ENCODE measurements at places on chromosomes 11 and 22.

GRCh38 chr22:10741210-10741609, 4786.8 kb upstream of the OR11H1 start:
- no peak for DNase-seq

GRCh38 chr11:119701591-119702549, 27.1 kb downstream of the NECTIN1 start:
- DNase-seq = no peak

- no peak for DNase-seq
Observed at GRCh38 chr22:37520776-37521191, 1.6 kb upstream of the CARD10 start.

- no peak for DNase-seq
Observed at GRCh38 chr11:79404806-79405205, 36.0 kb downstream of the TENM4 start.

DNA sequence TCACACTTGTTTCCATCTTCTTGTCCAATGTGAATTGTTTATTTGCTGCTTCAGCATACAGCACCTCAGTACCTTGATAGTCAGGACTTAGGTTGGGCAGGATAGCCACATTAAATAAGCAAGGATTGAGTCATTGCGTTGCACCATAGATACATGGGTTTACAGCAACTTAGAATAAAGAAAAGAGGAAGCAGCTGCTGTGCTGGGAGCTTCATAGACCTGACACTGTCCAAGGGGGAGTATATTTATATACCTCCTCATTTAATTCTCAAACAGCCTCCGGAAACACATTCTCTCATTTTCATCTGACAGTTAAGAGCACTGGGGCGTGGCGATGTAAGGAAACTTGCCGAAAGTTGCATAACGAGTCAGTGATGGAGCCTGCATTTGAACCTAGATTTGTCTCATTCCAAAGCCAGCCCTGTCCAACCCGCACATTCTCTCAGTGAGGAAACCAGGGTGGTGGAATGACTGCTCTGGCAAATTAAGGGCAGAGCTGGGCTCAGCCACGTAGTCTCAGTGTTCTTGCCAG, 42.2 kb downstream of the UBASH3B start:
- DNase-seq = no peak

DNA sequence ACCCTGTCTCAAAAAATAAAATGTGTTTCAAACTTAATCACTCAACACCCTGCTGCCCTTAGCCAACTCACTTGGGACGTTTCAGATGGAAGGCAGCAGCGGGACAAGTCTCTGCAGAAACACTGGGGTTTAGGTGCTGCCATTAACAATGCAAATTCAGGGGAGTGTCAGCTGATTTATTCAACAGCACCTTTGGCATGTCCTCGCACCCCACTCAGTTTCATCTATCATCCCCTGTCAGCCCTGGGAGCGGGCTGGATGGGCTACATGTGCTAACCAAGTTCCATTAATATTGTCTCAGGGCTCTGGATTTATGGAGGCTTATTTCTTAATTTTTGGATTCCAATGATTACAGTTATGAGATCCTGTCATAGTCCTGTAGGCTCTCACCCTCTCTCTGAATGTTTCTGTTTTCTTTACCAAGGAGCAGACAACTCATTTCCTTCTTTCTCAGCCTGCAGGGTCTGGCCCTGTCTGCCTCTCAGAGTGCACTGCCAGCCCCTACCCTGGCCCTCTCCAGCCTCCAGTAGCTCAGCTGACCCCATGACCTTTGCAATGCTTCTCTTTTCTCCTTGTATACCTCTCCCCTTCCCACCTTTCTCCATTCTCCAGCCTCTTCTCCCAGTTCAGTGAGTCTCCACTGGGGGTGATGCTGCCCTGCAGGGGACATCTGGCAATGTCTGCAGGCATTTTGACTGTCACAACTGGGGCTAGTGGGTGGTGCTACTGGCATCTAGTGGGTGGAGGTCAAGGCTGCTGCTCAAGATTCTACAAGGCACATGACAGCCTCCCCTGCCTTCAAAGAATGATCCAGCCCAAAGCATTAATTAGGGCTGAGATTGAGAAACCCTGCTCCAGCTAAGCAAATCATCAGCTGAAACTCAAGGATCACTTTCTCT, 79.0 kb downstream of the APIP start:
- DNase-seq = no peak

- no peak for DNase-seq
Observed at GRCh38 chr11:29629286-29629685, 387.5 kb downstream of the KCNA4 start.

DNA sequence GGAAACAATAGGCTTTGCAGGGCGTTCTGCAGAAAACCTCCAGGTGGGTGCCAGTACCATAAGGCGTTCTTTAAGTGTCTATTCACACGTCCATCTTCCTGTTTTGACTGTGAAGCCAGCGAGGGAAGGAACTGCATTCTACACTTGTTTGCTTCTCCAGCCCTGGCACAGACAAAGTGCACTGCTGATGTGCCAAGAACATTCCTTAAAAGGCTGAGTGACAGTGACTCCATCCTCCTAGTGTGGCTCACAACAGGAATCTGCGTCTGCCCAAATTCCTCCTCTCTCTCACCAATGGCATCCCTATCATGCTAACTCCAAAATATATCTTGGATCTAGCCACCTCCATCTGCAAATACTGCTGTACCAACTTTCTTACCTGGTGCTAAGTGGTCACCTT, 407.4 kb upstream of the SYN3 start:
- no peak for DNase-seq

- no peak for DNase-seq
Observed at GRCh38 chr22:44885806-44886360, 123.9 kb downstream of the PHF21B start.

DNA sequence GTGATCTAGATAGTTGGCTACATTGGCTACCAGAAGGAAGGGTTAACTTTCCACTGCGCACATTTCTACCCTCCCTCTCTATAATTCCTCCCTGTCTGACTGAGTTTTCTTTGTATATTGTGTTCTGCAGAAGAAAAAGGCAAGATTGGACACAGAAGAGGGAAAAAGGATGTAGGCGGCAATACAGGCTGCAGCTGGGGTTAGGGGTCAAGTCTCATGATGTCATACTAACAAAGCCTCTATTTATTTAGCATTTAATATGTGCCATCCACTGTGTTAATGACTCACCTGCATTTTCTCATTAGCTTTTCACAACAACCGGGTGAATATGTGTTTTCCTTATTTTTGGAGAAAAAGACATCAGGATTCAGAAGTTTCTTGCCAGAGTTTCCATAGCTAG, 2.0 kb downstream of the FAM83F start:
- no peak for DNase-seq

- no peak for DNase-seq
Observed at GRCh38 chr22:44383064-44383575, 70.4 kb upstream of the SHISAL1 start.

GRCh38 chr22:49672014-49672516, 155.6 kb downstream of the BRD1 start:
- no peak for DNase-seq

DNA sequence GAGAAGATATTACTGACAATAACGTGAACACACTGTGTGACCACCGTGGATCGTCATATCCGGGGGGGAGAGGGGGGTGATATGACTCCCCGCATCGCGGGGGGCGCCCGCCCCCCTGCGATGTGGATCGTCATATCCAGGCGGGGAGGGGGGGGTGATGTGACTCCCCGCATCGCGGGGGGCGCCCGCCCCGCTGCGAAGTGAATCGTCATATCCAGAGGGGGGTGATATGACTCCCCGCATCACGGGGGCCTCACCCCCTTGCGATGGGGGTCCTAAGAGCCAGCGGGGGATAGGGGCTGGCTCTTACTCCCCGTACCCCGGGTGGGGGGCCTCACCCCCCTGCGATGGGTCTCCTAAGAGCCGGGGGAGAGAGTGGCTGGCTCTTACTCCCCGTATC, 19.9 kb downstream of the UNC93B1 start:
- no peak for DNase-seq

GRCh38 chr11:129538323-129538722, 162.7 kb downstream of the BARX2 start:
- no peak for DNase-seq

GRCh38 chr11:115423728-115424459, 80.3 kb downstream of the CADM1 start:
- DNase-seq = no peak

GRCh38 chr11:35721651-35722282, 59.2 kb downstream of the TRIM44 start:
- no peak for DNase-seq

DNA sequence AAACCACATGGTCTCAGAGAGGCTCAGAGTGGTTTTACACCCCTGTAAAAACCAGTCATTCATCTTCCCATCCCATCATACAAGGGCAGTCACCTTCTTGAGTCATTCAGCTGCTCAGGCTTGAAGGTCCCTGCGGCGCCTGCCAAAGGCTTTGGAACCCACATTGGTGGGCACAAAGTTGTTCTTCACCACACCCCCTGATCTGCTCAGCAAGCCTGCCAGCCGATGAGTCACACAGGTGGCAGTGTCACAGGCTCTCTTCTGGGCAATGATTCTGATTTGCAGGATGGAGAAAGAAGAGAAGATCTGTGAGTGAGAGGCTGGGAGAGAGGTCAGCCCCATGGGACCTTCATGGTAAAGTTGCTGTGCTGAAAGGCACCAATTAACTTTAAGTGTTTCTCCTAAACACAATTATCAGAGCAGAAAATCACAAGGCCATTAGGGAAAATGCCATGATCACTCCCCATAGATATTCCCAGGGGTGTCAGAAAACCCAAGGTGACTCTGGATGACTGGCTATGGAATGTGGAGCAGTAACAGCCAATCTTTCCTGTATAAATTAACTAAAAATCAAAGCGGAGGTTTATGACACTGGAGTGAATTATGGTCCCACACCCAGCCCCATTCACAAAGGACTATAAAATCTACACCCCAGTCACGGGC, 4.4 kb downstream of the CALCA start:
- DNase-seq = no peak

DNA sequence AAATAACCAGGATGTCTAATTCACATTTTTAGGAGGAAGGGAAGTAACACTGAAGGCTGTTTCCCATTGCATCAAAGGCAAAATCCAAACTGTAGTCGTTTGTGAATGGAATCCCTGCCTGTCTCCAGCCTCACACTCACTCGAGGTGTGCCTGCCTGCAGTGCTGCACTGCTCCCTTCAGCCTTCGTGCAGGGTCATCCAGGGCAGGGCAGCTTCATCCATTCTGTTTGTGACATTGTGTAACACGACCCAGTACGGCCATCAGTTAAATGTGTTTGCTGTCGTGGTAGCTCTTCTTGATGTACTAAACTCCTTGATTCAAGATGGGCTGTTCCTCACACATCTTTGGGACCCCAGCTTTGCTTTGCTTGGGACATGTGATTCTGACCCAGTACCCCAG, 34.3 kb downstream of the LDLRAD3 start:
- DNase-seq = no peak

GRCh38 chr11:128905345-128906184, 14.4 kb downstream of the KCNJ5 start:
- DNase-seq = no peak

GRCh38 chr22:29635734-29636357, 32.4 kb downstream of the NF2 start:
- no peak for DNase-seq

DNA sequence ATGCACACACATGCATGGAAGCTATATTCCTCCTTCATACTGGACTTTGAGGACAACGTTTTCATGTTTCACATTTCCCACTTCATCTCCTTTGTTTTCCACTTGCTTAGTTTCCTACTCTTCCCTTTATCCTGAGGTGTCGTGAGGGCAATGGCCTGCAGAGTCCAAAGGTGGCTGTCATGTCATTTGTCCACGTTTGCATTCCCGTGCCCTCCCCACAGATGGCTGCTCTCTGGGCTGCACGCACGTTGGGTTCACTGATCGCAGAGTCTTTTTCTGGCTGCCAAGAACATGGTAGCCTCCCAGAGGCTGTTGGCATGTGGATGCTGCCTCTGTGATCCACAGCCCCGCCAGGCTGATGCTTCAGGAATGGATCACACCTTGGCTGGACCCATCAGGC, 256.0 kb downstream of the ST3GAL4 start:
- DNase-seq = no peak

DNA sequence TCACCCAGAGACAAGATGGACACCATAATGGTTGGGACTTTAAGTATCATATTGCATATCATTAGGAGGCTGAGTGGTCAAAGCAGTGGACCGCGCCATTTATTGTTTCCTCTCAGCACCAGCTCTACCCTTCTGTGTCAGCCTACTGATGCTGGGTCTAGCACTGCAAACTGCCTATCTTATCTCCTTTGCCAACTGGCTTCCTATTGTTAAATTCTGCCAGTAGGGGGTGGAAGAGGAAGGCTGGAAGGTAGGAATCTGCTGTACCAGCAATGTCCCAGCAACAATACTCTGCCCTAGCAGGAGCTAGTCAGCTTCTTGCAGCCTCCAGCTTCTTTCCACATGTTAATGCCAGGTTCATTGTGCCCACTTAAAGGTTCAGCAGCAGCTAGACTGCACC, 367.1 kb upstream of the PDGFD start:
- peak; percentile 6 for DNase-seq

- no peak for DNase-seq
Observed at GRCh38 chr11:824292-824880, 3.3 kb upstream of the CRACR2B start.

GRCh38 chr22:20177217-20177911, 26.5 kb upstream of the CCDC188 start:
- DNase-seq = no peak

- DNase-seq = no peak
Observed at GRCh38 chr11:9133956-9134355, 42.6 kb upstream of the SCUBE2 start.

DNA sequence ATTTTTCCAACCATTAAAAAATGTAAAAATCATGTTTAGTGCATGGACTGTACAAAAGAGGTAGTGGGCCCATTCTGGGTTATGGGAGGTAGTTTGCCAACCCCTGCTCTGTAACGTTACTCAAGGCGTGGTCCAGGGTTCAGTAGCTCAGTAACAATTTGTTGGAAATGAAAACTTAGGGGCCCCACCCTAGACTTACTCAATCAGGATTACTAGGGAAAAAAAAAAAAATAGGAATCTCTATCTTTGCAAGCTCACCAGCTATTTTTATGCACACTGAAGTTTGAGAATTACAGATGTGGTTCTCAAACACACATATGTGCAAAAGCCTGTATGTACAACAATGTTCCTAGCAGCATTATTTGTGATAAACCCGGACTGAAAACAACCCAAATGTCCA, 17.3 kb upstream of the LMO2 start:
- DNase-seq = no peak

DNA sequence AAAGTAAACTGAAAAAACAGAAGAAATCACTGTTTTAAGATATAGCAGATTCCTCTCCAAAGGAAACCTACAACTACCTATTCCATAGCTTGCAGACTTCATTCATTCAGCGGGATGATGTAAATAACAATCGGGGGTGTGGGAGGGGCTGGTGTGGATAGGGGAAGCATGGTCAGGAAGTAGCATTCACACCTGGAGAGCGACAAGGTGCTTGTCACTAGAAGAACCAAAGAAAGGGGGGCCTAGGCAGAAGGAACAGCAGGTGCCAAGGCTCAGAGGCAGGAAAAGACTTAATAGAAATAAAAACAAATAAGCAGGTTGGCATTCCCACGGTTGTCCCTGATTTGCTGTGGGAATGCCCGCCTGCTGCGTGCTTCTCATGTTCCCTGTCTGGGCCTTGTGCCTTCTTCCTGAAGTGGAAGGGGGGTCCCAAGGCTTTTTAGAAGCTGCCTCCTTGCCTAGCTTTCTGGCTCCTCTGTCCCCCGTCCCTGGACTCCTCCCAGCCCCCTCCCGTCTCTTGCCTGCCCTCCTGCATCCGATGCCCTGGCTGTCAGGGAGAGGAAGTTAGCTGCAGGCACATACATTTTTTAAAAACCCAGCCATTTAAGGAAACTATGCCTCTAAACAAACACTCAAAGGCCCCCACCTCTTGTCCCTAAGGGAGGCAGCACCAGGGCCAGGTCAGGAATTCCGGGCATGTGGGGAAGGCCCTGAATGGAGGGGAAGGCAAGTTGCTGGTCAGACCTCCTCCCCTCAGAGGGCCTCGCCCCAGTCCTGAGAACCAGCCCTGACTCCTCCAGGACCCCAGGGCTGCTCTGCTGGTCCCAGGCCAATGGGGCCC, 54.7 kb upstream of the PRDM11 start:
- no peak for DNase-seq

Measured in CD8-positive, alpha-beta memory T cell (primary cell).